ENCODE measurements at places on chromosomes 1 and 21.

DNA sequence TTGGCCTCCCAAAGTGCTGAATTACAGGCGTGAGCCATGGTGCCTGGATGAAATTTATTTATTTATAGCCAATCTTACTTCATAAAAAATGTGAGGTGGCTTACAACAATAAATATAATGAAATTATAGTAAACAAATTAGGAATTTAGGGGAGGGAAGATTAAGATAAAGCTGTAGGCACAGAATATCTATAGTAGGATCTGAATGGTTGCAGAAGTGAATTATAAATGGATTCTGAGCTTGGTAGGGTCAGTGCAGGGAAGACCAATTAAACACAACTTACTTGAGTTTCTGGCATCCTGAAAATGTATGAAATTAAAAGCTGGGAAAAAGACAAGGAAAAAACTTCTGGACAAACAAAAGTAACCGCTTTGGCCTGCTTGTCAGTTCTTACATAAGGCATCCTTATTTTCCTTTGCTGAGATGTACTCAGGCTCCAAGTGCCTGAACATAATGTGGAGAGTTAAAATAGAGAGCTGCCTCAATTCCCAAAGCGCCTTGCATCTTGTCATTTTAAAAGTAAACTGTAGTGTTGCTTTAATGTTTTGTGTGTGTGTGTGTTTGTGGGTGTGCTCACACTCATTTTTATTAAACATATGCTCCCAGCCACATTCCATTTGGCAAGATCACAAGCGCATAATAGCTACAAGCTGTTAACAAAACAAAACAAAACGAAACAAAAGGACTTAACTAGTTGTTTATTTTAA, 247.3 kb downstream of the S1PR1 start:
- DNase-seq: no peak

DNA sequence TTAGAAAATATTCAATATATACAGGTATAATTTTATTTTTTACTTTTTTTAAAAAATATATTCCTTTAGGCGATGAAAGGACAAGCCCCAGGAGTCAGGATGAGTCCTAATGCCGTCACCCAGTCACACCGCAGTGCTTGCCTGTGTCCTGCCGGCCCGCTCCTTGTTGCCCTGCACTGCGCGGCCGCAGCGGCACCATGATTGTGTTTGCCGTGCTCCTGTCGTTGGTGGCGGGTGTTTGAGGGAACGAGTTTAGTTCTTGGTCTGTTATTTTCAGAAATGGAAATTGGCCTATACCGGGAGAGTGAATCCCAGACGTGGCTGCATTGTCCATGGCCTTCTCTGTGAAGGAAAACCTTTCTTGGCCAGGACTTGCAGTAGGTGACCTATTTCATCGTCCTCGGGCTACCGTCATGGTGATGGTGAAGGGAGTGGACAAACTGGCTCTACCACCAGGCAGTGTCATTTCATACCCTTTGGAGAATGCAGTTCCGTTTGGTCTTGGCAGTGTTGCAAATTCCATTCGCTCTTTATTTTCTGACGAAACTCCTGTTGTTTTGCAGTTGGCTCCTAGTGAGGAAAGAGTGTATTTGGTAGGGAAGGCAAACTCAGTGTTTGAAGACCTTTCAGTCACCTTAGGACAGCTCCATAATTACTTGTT, 45.9 kb upstream of the CRB1 start:
- DNase-seq: no peak

DNA sequence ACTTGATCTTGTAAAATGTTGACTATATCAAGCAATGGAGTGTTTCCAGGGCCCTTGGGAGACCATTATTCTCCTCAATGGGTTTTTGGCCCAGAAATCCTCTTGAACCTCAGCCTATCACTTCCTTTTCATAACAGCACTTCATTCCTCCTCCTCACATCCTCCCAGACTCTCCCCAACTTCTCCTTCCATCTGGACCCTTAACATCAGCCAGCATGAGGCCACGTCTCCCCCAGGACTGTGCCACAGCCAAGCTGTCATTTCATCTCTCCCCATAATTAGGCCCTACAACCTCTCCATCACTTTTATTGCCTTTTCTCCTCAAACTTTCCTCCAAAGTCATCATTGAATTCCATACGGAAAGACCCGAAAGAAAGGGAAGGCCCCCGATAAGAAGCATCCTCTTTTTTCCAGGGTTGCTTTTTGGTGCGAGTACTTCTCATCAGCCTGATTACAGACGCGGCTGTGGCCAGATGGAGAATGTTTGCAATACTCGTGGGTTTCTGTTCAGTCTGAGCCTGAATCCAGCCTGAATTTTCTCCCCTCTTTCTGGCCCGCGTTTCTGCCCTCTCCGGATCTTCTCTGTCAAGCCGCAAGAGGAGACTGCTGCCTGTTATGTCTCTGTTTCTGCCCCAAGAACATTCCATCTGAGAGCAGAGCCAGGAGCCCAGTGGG, 52.7 kb upstream of the SLC25A33 start:
- DNase-seq: no peak

GRCh38 chr1:153447498-153448170, 12.8 kb downstream of the S100A7 start:
- no peak for DNase-seq

DNA sequence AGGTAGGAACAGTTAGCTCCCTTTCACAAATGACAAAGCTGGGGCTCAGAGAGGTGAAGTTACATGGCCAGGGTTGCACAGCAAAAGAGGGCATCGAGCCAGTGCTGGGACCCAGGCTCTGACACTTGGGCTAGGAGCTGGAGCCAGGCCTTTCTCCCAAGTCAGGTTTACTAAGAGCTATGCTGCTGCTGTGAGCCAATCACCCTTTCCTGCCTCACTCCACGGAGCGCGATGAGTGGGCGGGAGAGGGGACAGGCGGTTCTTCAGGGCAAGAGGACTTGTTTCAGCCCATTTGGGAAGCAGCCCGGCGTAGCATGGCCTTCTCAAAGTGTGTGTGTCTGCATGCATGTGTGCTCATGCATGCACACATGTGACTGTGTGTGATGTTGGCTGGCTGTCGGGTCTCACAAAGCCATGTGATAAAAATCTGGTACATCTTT, 10.6 kb downstream of the ID3 start:
- DNase-seq: no peak

- DNase-seq: no peak
Observed at GRCh38 chr1:117511273-117511672, 94.6 kb upstream of the TENT5C start.

DNA sequence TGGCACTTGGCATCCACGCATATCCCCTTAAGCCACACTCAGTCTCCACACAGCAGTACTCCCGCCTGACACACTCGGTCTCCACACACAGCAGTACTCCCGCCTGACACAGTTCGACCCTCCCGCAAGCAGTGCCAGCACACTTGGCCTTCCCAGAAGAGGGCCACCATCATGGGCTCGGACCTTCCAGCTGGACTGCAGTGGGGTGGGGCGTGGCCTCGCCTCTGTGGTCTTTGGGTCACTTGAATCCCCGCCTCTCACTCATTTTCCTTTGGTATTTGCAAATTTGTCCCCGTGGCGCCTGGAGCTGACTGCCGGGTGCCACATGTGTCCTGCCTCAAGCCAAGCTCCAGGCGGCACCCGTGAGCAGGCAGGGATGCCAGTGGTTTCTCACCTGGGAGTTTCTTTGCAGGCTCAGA, 63.7 kb downstream of the FAAP20 start:
- no peak for DNase-seq

GRCh38 chr1:113784104-113784779, 25.0 kb upstream of the PHTF1 start:
- DNase-seq: no peak

DNA sequence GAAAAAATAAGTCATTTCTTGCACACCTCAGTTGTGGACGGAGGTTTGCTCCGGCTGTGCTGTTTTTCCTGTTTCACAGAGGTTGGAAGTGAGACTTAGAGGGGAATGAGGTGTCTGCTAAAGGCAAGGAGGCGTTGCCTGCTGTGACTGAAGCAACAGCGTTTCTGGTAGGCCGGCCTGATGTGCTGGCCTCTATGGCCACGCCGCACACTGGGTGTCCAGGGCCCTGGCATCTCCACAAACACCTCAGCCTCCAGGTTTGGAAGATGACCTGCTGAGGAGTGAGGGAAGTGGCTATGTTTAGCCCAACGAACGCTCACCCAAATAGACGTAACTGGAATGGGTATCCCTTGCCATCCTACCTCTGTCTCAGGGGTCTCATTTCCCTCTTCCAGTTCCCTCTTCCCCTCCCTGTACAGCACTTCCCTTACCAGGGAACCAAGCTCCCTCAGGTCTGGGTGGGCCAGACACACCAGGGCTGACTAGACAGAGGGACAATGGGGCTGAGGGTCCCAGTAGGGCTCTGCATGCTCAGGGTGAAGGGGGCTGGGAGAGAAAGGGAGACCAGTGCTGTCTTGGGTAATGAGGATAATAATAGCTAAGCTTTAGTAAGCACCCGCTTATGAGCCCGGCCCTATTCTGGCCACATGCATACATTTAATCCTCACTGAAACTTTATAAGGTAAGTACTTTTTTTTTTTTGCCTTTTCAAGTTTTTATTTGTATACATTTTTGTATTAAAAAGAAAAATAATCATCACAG, 11.9 kb downstream of the CACNA1S start:
- DNase-seq: no peak

- DNase-seq: no peak
Observed at GRCh38 chr21:40177979-40178378, 310.7 kb downstream of the PCP4 start.

GRCh38 chr1:106458866-106459265, 597.6 kb upstream of the PRMT6 start:
- DNase-seq: no peak

DNA sequence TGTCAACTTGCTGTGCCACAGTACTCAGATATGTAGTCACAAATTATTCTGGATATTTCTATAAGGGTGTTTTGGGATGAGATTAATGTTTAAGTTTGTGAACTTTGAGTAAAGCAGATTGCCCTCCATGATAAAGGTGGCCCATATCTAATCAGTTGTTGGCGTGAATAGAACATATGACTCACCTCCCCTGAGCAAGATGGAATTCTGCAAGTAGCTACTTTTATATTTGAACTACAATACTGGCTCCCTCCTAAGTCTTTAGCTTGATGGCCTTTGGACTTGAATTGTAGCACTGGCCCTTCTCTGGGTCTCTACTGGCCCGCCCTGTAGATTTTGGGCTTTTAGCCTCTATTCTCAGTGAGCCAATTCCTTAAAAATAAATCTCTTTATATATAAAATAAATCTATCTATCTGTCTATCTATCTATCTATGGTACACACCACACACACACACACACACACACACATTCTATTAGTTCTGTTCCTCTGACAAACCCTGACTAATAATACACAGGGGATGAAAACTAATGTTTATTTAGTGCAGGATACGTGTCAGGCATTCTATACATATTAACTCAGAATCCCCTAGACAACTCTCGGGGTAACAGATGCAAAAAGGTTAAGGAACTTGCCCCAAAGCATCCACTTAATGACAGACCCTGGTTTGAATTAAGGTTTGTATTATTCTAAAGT, 37.9 kb upstream of the PDC start:
- DNase-seq: no peak

DNA sequence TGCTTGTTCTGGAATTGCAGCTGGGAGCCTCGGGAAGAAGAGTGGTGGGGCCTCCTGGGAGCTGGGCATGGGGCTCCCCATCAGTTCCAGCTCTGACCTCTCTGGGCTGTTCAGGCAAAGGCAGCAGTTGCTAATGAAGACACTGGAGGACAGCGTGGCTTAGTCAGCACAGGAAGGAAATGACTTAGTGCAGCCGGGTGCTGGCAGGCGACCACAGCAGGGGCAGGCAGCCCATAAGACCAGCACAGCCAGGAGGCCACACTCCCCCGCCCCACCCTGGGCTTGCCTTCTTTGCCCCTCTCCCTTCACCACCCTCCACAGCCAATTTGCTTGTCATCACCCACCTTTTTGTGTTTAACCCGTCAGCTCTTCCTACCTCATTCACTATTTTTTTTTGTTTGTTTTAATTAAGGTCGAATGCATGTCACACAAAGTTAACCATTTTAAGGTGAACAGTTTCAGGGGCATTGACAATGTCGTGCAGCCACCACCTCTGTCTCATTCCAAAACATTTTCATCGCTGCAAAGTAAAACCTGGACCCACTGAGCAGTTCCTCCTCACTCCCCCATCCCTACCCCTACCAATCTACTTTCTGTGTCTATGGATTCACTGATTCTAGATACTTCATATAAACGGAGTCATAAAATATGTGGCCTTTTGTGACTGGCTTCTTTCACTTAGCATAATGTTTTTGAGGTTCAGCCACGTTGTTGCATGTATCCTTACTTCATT, 10.9 kb downstream of the OLIG2 start:
- no peak for DNase-seq
